Activated CD4-positive, alpha-beta T cell treated with anti-CD3 and anti-CD28 coated beads, Interleukin-2, amount 50 U/mL, for 24 hours (primary cell): ENCODE measurements at places on chromosomes 3 and 15.
A peak's percentile ranks its signal among the peaks of the same experiment; 100 is the strongest.

DNA sequence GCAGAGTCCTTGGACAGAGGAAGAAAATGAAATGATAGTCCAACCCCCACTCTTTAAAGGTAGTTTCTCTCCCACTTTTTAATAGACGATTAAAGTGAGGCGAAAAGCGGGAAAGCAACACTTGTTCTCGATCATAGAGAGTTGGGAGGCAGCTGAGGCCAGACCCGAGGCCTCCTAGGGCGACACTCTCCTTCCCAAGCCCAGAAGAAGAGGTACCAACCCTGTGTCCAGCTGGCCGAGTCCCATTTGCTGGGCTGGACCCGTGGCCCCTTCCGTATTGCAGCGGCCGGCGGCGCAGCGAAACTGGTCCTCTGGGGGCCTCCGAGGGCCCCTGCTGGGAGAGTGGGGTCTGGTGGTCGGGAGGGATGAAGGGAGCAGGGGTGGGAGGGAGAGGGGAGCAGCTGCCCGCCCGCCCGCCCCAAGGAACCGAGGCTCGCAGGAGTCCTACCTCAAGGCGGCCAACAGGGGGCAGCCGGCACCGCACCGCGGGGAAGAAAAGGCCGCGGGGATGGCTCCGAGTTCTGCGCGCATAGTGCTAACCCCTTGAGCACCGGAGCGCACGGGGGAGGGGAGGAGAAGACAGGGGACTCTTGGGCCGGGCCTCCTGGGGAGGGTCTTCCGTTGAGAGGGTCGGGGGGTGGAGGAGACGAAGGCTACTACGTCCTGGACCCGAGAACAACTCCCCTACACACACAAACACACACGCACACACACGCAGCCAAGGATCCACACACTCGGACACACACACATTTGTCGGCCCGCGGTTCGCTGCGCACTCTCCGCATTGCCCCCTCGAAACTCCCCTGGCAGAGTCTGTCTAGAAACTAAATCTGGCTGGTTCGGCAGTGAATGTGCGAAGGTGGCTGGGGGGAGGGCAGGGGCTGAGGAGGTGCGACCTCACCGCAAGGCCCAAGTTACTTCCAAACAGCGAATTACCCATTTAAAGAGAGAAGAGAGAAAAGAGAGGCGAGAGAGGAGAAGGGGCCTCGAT, 2.0 kb downstream of the WNT5A start:
- no peak for DNase-seq

GRCh38 chr15:57647791-57648130, 56.1 kb downstream of the MYZAP start:
- no peak for DNase-seq

- no peak for DNase-seq
These were observed 20.3 kb downstream of the FAM98B start for GRCh38 chr15:38474155-38474757.

DNA sequence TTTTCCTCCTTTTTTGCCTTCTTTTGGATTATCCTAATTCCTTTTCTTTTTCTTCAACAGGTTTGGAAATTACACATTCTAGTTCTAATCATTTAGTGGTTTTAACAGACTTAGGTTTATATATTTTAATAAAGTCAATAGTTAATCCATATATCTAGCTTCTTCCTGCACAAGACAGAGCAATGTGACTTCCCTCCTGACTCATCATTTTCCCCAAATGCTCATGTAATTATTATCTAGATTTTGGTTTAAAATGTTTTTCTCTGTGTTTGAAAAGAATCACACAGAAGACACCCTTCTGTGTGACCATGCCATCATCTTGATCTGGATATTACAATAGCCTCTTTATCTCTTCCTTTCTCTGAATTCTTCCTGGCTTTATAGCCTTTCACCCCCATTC, 28.6 kb upstream of the SSR3 start:
- DNase-seq = no peak

DNA sequence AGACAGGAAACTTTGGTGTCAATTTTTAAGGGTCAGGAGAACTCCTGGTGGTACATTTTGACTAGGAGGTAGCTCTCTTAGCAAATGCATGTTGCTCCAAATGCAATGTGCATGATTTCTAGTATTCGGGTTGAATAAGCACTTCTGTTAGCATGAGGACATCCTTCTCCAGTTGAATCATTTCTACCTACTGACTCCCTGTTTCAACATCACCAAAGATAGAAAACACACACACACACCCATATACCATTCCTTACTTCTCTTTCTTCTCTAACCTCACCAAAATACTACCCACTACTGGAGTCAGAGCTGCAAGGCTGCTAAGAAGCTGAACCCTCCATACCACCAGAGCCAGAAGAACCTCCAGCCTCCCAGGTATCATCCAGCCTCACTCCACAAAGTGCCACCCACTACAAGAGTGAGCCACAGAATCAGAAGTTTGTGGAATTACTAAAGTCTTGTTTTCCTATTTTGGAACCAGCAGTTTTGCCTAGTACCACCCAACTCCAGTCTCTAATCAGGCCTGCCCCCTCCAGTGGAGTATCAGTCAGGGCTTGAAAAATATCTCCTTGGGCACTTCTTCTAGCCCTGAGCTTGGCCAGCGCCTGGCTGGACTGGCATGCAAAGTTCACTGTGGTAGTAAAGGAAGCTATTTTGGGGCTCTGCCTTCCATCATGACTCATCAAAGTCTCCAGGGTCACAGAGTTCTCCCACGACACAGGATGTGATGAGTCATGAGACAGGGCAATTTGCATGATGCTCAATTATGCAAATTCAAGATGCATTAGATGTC, 110.3 kb downstream of the CYP19A1 start:
- peak; percentile 12 for DNase-seq

- no peak for DNase-seq
These were observed 681 bp downstream of the CHMP2B start for GRCh38 chr3:87227835-87228144.

DNA sequence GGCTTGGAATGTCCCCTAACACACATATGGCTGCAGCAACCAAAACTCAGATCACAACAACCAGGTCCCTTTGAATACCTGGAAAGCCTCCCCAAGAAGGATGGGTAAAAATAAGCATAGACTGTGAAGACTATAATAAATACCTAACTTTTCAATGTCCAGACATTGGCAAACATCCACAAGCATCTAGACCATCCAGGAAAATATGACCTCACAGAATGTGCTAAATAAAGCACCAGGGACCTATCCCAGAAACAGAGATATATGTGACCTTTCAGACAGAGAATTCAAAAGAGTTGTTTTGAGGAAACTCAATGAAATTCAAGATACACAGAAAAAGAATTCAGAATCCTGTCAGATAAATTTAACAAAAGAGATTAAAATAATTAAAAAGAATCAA, 109.2 kb downstream of the NEDD4 start:
- no peak for DNase-seq

DNA sequence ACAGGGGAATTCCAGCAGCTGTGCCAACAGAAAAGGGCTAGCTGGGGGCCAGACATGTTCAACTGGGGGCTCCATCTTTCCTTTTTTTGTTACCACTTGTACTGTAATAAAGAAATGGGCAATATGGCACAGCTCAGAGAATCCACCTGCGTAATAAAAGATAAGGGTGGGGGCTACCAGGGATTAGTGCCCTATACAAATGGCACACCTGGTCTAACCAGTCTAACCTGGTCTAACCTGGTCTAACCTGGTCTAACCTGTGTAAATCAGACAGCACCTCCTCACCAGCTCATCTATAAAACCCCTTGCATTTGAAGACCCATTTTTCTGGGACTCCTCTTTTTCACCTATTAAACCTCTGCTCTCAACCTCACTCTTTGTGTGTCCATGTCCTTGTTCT, 26.2 kb upstream of the CLDN16 start:
- DNase-seq = no peak

GRCh38 chr3:46228260-46229242, 13.7 kb upstream of the CCR3 start:
- no peak for DNase-seq

DNA sequence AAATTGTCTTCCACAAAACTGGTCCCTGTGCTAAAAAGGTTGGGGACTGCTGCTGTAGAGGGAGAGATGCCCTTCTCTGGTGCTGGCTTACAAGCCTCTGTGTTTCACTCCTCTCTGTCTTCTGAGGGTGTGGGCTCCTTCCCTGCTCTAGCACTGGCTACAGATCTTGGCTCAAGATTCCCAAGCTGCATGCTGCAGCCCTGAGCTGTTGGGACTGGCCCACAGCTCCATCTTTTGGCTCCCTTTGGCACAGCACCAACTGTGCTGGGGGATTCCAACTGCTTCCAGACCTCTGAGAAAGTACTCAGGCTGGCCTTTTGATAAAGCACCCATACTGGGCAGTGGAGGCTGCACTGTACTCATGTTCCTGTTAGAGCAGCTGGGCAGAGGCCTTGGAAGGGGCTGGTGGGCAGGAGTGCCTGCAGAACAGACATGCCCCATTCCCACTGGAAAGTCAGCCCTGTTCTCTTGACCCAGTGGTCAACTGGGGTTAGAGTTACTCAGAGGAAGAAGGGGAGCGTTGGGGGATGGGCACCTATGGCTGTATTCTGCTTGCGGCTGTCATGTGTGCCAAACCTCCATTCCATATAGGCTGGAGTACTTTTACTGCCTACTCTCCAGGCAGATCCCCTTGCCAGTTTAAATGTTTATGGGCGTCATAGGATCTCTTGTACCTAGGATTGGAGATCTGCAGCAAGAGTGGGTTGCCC, 55.7 kb downstream of the GALK2 start:
- DNase-seq = no peak

- DNase-seq = no peak
These were observed 158.8 kb downstream of the POLR2M start for GRCh38 chr15:57865294-57865693.

DNA sequence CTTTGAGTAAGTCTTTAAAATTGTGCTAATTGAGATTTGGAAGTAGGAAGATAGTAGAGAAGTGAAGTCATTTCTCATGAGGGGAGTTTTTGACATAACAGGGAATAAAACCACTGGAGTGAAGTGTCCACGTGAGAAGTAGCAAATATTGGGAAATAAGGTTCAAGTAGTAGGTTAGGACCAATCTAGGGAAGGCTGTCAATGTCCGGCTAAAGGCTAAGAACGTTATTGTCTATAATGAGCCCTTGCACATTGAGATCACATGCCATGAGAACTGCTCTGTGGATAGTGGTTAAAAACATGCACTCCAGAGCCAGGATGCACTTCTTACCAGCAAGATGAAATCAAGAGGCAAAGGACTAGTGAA, 459.9 kb upstream of the TPRG1 start:
- no peak for DNase-seq

GRCh38 chr3:98906230-98906629, 4.7 kb upstream of the DCBLD2 start:
- no peak for DNase-seq

DNA sequence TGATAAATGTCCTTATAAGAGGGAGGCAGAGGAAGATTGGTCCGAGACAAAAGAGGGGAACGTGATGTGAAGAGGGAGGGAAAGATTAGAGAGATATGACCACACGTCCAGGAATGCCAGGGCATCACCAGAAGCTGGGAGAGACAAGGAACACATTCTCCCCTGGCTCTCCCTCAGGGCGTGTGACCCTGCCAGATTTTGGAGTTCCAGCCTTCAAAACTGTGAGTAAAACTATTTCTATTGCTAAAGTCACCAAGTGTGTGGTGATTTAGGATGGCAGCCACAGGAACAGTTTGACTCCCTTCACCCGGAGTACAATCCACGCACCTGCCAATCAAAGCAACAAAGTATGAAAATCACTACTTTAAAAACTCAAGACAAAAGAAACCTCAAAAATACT, 32.1 kb upstream of the TJP1 start:
- no peak for DNase-seq

DNA sequence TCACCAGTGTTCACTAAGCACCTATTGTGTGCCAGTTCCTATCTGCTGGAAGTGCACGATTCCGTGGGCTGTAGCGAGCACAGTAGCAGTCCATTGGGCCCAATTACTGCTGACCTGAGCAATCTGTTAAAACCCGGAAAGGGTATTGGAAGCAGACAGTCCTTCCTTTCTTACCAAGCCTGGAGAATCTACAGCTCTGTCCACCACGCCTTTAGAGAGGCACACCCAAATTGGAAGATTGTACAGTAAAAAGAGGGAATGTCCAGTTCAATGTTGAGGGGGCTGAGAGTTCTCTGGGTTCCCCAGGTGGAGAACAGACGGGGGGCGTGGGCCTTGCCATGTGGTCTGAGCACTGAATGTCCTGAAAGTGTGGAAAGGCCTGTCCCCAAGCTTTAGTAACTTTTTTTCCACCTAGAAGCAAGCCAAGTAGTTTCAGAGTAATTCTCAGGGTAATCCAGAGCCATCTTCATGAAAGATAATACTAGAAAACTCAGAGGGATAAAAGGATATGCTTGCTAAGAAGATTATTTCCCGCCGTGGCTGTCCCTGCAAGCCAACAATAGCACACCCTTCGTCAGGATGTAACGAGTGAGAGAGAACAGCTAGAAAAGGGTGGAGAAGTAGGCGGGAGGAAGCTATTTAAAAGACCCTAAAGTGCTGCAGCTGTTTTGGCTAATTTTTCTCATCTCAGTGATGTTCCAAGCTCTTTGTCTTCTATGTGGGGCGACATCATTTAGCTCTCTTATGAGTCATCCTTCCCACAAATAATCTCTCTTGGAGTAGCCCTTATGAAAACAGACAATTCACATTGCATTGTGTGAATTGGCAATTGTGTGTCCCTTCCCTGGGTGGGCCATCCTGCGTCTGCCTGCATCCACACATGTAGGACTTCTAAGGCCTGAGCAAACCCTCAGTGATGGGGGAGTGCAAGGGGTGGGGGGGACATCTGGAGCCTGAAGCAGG, 181.0 kb downstream of the ATG7 start:
- DNase-seq = no peak

DNA sequence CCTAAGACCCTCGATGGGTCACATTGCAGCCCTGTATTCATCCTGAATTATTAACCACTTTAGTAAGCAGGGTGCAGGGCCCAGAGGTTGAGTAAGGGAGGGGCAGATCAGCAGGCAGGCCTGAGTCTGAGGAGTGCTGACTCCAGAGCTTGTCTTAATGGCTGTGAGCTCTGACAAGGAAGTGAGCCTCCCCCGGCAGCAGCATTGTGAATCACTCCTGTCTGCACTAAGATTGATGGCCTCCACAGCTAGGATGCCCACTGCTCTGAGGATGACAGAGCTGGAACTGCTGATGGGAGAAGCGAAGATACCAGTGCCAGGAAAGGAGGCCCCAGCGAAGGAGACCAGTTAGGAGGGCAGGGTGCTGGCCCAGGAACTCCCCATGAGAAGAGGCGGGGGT, 46.5 kb upstream of the CCDC174 start:
- no peak for DNase-seq

GRCh38 chr3:66980791-66981190, 17.3 kb upstream of the KBTBD8 start:
- DNase-seq = no peak

DNA sequence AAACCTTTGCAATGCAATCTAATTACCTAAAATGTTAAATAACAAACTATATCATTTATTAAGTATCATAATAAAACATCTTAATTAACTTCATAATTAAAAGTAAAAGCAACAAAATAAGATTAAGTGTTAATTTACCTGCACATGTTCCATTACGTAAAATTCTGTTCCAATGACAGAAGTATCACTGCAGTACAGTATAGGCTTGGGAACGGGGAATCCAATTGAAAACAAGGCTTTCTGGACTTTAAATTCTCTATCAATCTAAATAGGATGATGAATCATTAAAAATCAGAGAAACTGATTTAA, 17.1 kb downstream of the ACAD11 start:
- DNase-seq = no peak
